ENCODE measurements at places on chromosomes 6 and 20. TPM values are rescaled to one million over a fixed set of nuclear protein-coding genes. Genes with fewer than 3 reads are reported as not detected.

Gene SENP6
- polyA plus RNA-seq, result 67.6 TPM

GRCh38 chr6:167237438-167238145 is 53.5 kb upstream of the UNC93A start:
- DNase-seq, result no peak

Gene PTCHD4
- polyA plus RNA-seq, result 0.77 TPM

- DNase-seq, result peak; percentile 62
Measured at GRCh38 chr20:57223648-57224489, 42.6 kb downstream of the BMP7 start.

DNA sequence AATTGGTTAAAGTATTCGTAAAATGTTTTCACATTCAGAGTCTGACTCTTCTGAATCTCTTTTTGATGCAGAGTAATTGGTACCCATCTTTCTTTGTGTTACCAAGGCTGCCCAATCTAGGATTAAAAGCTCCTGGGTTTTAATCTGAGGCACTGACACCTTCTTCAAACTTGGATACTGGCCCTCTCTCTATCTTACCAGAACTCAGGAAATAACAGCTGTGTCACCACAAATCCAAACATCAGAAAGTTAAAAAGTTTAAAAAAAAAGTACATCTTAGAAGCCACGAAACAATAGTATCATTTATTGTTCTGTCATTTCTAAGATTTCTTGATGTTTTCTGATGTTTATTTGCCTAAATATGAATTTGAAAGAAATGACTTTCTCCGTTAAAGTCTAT is 255.5 kb upstream of the RUNX2 start:
- DNase-seq, result no peak

Gene IRF4
- polyA plus RNA-seq, result 0.56 TPM

Gene C20orf144
- 0.12 TPM for polyA plus RNA-seq

- no peak for DNase-seq
Measured at GRCh38 chr6:117418320-117418719, 7.4 kb downstream of the ROS1 start.

DNA sequence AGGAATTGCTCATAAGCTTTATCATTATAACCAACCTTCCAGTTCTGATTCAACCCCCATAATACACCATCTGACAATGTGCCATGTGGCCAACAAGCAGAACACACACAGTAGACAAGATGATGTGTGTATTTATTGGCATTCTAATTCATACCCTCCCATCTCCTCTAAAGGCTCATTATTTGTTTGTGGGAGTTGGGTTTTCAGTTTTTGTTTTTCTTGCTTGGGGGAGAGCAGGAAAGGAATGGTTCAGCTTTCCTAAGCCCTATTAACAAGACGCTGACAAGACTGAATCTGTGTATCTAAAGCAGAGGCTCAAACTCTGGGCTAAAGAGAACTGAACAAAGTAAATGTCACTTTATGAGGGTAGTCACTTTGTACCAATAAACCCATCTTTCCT is 36.8 kb downstream of the EPB41L2 start:
- no peak for DNase-seq

DNA sequence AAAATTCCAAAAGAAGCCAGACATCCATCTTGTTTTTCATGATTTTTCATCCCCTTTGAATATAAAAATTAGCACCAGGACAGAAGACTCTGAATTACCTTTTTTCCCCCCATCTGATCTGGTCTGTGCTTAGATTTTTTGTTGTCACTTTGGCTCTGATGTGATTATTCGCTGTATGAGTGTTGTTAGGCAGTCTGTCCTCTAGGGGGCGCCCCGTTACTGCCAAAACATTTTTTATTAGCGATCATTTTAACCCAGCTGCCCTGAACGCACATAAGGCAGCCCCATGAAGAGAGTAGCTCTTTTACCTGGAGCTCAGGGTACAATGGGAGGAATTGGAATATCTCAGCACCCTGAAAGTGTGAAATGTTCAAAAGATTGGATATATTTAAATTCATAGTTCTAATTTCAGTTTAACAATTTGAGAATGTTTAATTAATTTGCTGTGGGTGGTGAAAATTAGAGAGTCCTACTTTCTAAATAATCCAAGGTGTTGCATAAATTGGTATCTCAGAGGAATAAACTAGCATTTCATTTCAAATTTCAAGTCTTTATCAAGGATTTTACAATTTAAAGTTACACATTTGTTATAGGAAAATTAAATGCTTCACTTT is 60.8 kb downstream of the PRPH2 start:
- peak; percentile 77 for DNase-seq

Gene HLA-DQB2
- 0.70 TPM for polyA plus RNA-seq

DNA sequence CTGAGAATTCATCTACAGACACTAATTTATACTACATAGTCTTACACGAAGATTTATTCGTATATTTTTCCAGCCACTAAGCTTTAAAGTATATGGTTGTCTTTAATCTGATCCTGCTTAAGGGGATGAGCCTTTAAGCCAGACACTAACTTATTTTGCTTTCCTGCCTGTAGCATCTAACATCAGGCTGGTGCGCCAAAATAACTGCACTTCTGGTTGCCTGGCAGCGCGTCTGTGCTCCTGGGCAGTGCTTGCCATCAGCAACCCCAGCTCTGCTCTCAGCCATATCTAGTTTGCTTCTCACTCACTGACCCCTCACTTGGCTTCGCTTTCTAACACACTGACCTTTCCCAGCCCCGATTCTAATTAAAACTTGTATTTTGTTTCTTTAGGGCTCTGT is 21.8 kb downstream of the HMGCLL1 start:
- DNase-seq, result no peak

Gene CRISP2
- not detected for polyA plus RNA-seq

Gene PRKN
- polyA plus RNA-seq, result 4.5 TPM

GRCh38 chr20:23928788-23929187 is 49.2 kb upstream of the CST5 start:
- DNase-seq, result no peak

DNA sequence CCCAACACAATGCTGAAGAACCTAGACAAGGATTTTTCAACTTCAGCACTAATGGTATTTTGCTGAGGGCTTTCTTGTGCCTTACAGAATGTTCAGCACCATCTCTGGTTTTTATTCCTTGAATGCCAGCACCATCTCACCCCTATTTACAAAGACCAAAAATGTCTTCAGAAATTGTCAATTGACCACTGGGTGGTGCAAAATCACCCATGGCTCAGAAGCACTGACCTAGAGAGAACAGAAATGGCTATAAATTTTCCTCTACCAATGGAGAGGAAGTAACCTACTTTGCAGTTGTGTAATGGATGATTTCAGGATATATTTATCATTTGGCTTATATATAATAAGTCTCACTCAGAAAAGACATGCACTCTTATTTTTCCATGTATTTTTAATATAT is 431.0 kb upstream of the IRAK1BP1 start:
- DNase-seq, result no peak

GRCh38 chr6:127343809-127344659 is 625 bp upstream of the ECHDC1 start:
- DNase-seq, result peak; percentile 35

- no peak for DNase-seq
Measured at GRCh38 chr6:157203312-157203744, 120.0 kb downstream of the TMEM242 start.

DNA sequence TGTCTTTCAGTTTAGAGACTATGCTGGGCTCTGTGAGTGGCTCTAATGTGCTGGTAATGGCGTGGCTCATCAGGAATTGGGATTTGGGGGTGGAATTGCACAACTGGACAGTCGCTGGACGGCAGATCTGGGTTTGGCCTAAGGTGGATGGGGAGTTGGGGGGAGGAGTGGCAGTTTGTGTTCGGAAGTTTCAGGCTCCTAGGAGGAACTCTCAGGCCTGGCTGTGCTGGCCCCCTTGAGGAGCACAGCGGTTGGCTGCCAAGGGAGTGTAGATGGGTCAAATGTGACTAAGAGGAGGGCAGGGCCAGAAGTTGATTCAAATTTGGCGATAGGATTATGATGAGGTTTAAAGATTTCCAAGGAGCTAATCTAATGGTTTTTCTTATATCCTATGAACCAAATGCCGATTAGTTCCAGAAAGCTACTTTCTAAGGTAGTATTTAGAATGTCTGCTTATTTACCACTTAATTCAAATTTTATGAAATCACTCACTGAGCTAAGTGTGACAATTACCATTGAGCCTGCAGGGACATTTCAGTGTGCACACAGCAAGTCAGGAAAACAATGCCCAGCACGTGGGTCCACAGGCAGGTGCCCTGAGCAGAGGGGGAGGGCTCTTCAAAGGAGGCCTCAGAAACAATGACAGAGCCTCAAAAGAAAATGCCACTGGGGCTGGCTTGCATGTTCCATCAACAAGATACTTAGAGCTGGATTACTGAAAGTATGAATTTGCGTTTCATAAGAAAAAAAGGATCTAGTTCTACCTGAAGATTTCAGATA is 111.0 kb downstream of the GJA10 start:
- DNase-seq, result no peak

- no peak for DNase-seq
Measured at GRCh38 chr6:111727041-111727440, 121.4 kb upstream of the TRAF3IP2 start.

DNA sequence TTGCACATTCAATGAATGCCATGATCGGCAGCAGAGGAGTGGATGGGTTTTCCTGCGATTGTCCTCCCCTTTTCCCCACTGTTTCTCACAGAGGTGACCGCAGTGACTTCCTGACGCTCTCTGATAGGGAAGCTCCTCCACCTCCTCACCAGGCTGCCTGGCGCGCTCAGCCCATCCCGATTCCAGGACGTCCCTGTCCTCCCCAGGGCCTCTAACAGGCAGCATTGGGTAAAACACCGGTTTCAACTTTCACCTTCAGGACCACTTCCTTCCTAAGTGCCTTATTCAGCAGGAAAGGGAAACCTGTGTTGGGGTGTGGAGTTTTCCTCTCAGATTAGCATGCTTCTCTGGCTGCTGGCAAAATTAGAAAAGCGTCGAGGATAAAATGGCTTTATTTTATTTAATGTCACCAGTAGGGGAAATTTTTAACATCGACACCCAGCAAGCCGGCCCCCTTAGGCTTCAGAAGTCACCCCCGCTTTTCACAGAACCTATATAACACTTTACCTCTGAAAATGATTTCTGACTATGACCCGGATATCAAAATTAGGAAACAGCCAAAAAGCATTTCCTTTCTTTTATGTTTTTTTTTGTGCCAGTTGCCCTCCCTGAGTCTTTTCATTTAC is 570.4 kb upstream of the GJE1 start:
- no peak for DNase-seq

Gene SLC17A2
- not detected for polyA plus RNA-seq

- no peak for DNase-seq
Measured at GRCh38 chr20:38346247-38346651, at the start of gene LBP. TSS of gene LBP (plus strand) at chr20:38346482. CDS start at chr20:38346517, 35 bp downstream.

GRCh38 chr6:71733970-71734899 is 152.1 kb upstream of the RIMS1 start:
- DNase-seq, result no peak

DNA sequence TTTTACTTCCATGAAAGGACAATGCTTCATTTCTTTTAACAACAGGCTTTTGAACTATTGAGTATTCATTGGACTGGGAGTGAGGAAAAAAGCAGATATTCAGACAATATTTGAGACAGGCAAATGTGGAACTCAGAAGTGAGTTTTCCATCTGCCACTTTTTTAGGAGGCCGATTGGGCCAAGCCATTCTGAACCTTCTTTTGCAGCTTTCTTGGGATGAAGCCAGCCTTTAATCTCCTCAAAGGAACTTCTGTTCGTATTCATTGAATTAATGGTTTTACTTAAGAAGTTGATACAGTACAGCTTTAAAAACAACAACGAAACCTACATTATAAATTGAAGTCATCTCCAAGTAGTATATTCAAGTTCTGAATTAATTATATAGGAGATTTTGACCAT is 187.1 kb upstream of the RNF217 start:
- DNase-seq, result no peak

Gene DBNDD2
- 25.0 TPM for polyA plus RNA-seq

DNA sequence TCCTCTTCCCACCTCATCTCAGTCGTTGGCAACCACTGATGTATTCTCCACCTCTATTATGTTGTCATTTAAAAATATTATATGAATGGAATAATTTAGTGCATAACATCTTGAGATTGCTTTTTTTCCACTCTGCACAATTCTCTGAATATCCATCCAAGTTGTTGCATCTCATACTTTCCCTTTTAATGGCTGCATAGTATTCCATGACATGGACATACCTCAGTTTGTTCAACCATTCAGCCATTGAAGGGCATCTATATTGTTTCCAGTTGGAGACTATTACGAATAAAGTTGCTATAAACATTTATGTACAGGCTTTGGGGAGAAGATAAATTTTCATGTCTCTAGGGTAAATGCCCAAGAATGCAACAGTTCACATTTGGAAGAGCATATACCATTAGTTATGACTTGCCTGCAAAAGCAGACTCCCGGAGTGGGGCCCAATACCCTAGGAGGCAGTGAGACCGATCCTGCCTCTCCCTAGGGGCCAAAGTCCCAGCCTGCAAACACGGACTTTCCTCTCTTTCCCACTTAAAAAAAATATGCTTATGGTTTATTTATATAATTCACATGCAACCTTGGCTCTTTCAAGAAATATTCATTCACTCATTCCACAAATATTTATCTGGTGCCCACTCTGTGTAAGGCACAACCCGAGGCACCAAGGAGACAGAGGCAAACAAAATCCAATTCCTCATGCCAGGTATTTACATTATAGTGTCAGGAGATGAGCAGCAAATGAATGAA is 227.0 kb upstream of the PMEPA1 start:
- no peak for DNase-seq
